ENCODE measurements at places on chromosomes 3 and 15.

DNA sequence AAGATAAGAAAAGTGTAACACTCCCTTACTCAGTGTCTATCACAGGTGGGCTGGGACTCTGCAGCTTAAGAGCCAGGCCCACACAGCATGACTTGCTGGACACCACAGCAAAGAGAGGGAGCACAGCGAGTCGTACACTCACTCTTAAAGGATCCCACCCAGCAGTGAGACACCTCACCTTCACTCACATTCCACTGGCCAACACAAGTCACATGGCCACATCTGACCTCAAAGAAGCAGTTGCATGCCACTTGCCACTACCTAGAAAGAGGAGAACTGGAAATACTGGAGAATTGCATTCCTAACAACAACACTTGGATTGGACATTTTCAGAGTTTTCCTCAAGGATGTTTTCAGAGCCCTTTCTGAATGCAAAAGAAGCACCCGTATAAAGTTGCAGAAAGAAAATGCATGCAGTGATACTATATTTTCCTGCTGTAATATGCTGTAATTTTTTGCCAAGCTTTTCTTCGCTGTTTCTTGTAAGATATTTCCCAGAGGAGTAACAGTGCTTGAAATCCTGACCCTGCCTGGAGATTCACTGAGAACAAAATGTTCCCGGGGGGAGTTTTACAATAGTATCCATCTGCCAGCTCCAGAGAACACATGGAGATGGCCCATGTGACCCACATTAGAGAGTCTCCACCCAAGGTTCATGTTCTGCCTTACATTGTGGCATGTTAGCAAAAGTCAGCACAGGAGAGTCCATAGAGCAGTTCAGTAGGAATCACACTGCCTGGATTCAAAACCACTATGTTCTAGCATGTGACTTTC is 42.2 kb downstream of the TRIM42 start:
- no peak for DNase-seq

DNA sequence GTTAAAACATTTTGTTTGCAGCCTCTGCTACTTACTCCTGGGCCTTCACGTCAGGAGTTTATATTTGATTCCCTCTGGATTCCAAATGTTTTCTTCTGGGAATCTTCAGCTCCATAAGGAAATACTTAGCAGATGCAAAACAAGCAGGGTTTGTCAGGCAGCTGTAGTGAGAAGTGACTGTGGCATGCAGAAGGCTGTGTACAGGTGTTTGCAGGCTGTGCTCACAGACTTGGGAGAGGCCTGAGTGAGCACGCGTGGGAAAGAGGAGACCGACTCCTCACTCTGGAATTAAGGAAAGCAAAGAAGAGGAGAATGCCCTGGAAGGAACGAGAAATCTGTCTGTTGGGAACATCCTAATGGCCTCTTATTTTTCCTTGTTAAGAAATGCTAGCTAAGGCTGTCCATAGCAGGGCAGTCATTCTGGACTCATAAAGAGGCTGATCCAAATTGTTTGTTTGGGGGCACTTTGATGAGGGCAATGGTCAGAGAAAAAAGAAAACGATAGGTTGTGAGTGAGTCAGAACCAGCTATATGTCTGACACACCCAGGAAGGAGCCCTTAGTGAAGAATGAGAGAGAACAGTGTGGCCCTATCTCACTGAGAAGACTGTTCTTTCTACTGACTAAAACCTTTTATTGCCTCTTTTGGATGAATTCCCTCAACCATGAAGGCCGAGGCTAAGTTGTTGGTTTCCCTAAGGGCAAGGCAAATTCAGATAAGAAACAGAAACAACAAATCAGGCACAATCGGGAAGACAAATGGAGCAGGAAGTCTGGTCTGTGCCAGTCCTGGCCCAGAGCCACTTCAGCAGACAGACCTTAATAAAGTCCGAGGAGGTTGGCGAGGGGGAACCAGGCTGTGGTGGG is 82.6 kb downstream of the TGFBR2 start:
- DNase-seq, result no peak

DNA sequence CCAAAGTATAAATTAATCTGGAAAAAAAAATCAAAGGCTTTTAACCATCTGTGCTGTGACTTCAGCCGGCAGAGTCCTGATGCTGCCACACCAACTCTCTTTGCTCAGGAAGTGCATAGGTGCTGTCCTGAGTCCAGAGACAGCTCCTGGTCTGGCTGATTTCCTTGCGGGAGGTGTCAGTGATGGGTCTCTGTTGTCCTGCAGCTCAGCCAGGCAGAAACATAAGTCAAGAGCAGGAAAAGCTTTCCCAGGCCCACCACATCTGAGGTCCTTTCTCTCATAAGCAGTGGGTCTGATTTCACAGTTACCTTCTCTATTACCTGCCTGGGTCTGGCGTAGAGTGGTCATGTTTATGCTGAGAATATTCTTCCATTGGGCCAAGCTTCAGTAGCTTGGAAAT is 19.4 kb downstream of the CHST2 start:
- no peak for DNase-seq

DNA sequence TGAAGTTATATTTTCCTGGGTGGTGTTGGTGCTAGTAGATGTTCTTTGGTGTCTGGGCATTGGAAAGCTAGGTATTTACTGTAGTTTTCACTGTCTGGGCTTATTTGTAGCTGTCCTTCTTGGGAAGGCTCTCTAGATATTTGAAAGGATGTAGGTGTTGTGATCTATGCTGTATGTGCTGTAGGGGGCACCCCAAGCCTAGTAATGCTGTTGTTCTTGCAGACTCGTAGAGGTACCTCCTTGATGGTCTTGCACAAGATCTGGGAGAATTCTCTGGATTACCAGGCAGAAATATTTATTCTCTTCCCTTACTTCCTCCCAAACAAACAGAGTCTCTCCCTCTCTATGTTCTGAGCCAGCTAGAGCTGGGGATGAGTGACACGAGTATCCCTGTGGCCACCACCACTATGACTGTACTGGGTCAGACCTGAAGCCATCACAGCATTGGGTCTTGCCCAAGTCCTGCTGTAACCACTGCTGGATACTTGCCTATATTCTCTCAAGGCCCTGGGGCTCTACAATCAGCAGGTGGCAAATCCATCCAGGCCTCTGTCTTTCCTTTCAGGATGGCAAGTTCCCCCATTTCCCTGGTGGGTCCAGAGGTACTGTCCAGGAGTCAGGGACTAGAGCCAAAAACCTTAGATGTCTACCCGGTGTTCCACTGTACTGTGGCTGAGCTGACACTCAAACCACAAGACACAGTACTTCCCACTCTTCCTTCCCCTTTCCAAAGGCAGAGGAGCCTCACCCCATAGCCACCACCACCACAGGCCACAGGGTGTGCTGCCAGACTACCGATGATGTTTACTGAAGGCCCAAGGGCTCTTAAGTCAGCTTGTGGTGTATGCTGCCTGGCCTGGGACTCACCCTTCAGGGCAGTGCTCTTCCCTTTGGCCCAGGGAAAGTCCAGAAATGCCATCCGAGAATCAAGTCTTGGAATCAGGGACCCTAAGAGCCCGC is 195.2 kb upstream of the DPPA4 start:
- DNase-seq, result no peak

DNA sequence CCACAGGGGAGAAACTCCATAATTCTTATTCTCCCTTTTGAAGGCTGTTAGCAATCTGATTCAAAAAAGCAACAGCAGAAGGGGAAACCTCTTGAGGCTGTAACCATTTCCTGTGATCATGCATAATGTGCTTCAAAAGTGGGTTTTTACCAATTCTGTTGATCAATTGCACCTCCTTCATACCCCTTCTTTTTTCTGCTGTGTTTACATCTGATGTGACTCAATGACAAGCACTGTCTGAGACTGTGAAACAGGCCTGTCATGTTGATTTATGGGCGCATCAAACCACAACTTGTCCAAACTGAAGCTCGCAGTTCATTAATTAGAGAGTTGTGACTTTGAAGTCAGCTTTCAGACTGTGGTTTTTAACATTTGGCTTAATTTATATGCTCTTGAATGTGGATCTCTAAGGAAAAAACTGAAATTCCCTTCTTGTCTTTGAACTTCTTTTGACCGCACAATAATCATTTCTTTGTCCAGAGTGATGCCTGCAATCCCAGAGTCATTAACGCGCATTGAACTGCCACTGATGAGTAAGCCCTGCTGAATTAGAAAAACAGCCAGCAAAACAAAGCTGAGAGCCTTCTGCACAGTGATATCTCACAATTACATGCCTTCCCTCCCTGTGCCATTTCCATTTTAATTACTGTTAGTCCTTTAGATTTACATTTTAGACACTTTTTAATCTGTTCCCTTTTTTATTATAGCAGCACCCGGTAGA is 532.8 kb downstream of the FOXP1 start:
- DNase-seq, result peak; percentile 28

GRCh38 chr3:196073255-196073753 is 8.6 kb downstream of the TFRC start:
- peak; percentile 26 for DNase-seq

DNA sequence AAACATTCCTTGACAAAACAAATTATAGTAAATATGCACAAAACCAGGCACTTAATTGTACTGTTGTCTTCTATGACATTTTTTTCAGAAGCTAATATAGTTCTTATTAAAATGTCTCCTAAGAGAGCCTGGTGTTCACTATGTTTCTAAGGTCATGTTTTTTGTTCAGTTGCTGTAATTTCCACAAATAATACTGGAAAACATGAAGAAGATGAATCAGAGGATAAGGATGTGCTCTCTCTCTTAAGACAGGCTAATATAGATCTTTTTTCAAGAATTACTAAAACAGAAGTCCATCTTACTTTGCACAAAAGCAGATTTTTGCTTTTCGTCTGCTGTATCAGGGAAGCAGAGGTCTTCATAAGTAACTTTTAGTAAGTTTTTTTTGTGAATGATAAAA is 823.0 kb upstream of the NECTIN3 start:
- DNase-seq, result no peak

- DNase-seq, result no peak
Measured at GRCh38 chr3:186080849-186081438, 27.9 kb downstream of the ETV5 start.

- no peak for DNase-seq
Measured at GRCh38 chr3:155963570-155963969, 93.1 kb downstream of the GMPS start.

GRCh38 chr15:67039384-67040075 is 25.9 kb upstream of the SMAD3 start:
- DNase-seq, result no peak

DNA sequence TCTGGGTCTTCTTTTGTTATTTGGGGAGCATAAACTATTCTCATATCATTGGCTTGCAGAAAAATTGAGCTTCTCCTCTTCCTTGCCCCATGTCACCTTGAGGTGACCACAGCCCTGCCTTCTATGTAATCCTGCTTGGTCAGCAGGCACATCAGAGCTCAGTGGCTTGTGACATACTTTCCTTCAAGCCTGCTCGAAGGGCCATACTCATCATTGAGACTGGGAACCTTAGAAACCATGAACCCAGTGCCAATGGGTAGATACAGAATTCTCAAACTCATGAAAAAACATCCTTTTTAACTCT is 3.7 kb upstream of the CCR2 start:
- DNase-seq, result no peak

DNA sequence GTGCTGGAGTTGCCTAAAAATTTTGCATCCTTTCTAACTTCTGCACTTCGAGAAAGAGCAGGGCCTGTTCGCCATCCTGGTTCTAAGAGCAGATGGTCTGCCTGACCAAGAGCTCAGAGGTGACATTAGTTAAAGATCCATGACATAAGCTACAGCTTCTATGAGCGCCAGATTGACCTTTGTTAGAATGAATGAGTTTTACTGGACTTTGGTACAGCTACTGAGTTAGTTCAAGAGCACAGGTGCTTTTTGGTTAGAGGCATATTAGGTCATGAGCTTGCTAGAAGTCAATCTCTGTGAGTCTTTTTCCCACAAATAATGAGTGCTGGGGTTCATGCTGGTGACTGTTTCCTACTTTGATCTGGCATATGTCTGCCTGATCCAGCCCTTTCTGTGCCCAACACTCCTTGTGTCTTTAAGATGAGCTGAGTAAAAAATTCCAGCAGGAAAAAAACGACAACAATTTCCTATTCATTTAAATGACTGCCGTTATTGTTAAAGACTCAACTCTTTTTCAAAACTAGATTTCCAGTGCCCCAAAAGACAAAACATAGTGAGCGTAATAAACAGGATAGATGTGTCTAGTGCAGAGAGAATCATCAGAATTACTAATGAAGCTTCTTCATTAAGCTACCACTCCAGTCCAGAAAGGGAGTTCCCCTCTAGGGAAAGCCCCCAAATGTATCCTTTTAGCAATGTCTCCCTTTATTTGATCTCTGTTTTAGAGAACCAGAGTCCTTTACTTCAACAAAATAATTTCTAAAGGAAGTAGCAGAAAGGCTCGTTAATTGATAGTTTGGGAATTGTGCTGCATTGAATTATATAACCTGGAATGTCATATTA is 152.9 kb downstream of the SLCO3A1 start:
- DNase-seq, result no peak

DNA sequence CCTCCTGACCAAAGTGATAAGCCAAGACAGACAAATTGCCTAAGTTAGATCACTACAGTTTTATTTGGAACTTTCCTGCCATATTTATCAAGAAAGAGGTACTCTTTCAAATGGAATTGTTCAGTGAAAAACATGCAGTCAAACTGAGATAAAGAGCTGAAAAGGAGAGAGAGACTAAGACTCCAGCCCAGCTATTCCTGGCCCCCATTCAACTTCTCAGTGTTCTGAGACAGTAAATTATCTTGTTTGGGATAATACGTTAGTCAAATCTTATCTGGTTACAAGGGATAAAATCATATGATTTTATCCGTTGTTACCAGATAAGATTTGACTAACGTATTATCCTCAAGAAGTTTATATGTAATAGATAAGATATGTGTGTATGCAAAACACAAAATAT is 67.6 kb upstream of the CMC1 start:
- no peak for DNase-seq

DNA sequence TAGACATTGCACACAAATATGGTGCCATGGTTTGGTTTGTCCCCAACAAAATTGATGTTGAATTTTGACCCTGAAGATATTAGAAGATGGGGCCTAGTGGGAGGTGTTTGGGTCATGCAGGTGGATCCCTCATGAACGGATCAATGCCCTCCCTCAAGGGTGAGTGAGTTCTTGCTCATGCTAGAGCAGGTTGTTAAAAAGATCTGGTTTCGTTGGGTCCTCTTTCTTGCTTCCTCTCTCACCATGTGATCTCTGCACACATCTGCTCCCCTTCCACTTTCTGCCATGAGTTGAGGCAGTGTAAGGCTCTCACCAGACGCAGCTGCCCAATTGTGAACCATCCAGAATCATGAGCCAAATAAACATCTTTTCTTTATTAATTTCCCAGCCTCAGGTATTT is 87.8 kb upstream of the MDFIC2 start:
- no peak for DNase-seq

DNA sequence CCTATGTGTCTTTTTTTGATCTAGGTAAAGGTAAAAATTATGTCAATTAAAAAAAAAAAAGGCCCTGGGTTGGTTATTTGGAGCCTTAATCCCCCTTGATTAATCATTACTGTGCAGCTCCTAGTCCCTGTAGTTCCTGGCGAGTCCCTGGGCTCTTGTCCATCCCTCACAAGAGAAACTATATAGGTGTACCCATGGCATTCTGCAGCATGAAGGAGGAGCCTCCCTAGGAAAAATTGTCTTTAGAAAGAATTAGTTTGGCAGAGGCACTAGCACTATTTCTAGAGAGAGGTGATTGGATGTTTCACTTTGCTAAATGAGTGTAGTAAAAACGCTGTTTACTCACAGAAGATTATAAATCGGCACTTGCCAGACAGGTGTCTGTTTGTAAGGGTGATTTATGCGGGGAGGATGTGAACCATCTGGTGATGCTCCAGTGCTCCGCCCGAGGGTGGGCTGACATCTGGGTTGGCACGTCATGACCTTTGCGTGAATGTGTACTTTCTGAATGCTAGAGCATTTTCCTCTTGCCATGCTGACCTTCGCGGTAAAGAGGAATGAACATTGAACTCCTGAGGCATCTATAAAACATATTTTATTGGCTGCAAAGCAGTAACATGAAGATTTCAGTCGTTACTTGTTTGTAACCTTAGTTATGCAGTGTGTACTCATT is 12.6 kb downstream of the PLCL2 start:
- no peak for DNase-seq

GRCh38 chr3:42019953-42020260 is 58.0 kb upstream of the ULK4 start:
- DNase-seq, result no peak
